Activated CD4-positive, alpha-beta T cell treated with anti-CD3 and anti-CD28 coated beads, Interleukin-2, amount 50 U/mL, for 1 hour (primary cell): ENCODE measurements at places on chromosomes 1 and 21.

DNA sequence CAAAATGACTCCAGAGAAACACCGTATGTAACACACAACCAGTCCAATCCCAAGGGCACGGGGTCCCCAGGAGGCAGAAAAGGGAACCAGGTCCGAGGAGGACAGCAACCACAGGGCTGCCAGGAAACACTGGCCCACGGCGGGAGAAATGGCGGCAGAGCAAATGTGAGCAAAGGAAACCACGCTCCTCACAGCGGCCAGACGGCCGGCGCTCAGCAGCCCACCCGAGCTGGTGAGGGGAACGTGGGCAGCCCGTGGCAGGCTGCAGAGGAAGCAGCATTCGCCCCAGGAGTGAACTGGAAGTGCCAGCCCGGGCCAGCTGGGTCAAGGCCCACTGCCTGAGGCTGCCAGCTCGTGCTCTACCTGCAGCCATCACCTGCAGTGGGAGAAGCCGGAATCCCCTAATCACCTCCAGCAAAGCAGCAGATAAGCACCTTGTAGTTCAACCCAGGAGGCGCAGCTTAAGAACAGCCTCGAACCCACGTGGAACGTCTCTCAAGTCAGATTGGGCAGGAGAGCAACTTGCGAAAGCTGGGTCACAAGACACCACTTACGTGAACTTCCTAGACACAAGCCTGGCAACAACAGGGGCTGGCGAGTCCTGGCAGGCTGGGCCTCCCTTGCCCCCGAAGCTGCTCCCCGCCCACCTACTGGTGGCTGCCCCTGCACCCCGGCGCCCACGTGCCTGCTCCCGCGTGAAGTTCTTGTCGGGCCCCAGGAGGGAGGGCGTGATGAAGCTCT lies 6.7 kb downstream of the SLC19A1 start:
- no peak for DNase-seq

DNA sequence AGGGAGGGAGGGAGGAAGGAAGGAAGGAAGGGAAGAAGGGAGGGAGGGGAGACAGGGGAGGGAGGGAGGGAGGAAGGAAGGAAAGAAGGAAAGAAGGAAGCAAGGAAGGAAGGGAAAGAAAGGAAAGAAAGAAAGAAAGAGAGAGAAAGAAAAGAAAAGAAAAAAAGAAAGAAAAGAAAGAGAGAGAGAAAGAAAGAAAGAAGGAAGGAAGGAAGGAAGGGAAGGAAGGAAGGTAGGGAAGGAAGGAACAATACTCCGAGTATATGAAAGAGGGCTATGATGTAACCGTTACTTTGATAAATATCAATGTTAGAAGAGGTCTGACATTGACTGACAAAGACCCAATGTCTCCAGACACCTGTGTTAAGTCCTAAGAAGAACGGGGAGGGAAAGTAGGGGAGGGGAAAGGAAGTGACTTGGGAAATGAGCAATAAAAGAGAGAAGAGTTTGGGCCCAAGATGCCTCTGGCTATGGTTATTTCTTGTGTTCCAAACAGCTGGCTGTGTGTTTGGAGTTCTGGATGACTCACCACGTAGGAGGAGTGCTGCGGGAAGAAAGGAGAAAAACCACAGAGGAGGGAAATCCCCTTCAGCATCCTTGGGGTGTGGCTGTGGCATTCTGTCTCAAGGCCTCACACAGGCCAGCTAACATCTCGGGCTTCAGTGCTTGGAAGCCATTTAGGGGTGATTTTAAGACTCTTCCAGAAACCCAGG lies 37.0 kb upstream of the RXRG start:
- DNase-seq: no peak

DNA sequence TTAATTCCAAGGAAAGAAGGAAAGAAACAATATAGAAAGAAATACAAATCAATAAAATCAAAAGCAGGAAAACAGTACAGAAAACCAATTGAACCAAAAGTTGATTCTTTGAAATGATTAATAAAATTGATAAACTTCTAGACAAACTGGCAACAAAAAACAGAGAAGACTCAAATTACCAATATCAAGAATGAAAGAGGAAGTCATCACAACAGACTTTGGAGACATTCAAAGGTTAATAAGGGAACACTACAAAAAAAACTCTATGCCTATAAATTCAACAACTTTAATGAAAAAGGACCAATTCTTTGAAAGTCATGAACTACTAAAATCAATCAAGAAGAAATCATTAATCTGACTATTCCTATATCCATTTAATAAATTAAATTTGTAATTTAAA lies 329.3 kb upstream of the NR5A2 start:
- no peak for DNase-seq

DNA sequence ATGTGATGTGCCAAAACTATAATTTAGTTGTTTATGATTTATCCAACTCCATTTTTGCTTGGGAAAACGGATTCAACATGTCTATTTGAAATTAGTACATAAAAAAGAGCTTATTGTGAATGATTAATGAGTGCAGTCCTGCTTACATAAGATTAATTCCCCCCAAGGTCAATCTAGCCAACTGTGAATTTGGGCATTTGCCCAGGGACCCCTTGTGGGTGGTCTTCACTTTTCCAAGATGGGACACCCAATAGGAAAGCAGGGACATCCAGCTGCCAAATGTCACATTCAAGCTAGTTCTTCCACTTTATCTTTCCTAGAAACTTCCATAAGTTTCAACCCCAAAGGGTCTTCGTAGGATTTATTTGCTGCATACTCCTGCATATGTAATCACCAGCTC lies 362.4 kb upstream of the PKN2 start:
- DNase-seq: no peak

GRCh38 chr1:169163059-169163458 lies 56.6 kb downstream of the ATP1B1 start:
- DNase-seq: no peak

DNA sequence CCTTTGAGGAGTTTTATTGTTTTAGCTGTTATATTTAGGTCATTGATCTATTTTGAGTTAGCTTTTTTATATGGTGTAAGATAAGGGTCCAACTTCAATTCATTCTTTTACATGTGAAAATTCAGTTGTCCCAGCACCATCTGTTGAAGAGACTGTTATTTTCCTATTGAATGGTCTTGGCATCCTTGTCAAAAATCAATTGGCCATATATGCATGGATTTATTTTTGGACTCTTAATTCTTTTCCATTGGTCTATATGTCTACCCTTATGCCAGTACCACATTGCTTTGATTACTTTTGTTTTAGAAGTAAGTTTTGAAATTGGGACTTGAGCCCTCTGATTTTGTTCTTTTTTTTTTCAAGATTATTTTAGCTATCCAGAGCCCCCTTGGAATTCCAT lies 35.8 kb upstream of the HUNK start:
- no peak for DNase-seq

DNA sequence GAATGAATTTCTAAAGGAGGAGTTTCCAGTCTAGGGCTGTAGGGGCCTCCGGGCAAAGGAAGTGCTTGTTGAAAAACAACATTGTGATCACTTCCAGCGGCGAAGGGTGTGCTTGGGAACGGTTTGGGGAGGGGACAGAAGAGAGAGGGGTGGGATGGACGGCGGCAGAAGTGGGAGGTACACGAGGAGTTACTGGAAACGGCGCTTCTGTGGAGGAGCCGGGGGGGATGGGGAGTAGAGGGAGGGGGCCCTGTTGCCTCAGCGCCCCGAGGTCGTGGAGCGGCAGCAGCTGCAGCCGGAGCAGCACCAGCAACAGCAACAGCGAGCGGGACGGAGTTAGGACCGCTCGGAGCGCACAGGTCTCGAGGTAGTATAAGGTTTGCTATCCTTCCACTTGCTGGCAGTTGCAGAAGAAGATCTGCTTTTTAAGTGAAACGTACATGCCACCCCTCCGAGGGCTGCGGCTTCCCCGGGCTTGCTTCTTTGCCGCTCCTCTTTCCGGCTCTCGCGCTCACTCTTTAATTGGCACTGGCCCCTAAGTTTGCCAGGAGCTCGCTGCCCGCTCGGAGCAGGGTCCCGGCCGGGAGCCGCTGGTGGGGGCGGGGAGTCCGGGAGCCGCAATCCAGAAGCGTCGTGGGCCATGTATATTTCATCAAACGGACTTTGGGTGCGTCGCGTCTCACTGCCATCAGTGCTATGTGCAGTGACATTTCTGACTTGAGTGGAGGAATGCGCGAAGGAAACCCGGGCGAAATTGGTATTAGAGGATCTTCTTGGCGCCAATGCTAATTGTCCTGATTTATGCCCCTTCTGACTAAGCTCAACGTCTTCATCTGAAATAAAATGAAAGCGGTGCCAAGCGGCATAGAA lies 771 bp upstream of the NTNG1 start:
- DNase-seq: no peak

DNA sequence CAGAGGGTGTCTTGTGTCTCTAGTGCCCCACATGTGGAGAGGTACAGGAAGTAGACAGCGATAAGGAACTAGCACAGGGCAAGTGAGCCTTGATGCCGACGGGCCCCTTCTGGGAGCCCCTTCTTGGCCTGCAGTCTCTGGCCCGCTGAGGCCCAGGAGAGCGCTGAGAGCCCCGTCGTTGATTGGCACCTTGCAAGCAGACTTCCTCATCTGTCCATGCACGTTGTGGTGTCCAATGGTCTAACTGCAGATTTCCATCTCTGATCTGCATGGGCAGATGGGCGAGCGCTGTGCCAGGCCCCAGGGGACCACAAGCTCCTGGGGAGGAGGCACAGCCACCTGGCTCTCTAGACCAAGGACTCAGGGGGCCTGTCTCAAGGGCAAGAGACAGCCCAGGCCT lies 32.4 kb downstream of the PLEKHA6 start:
- no peak for DNase-seq

DNA sequence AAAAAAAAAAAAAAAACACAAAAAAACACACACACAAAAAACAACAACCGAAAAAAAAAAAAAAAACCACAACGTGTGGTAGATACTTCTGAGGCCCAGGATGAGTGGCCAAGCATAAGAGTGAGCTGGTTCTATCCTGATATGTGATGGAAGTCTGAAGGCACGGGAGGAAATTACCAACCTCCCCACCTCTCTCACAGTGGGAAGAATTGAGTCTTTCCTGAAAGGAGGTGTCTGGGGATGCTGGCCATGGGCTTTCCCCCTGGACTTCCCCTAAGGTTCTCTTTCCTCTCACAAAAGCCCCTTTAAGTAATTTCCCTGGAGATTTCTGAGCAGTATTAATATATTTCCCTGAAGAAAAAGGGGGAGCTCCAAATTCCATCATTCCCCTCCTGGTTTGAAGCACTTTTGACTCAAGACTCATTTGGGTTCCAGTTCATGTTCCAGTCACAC lies 5.2 kb downstream of the TMCC2 start:
- no peak for DNase-seq

DNA sequence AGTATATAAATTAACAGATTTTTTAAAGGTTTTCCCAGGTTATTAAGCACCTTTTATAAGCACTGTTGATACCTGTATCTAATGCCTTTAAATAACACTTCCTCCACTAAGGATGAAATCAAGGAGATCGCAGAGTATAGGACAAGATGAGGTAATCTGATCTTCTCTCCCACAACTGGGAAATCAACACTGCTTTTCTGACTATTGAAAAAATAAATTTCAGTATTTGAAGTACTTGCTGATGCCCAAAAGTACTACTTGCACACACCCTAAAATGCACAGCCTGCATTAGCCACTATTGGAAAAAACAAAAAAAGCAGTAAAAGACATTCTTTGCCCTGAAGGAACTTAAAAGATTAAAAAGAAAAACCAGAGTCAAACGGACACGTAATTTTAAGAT lies 48.6 kb downstream of the PUM1 start:
- no peak for DNase-seq

GRCh38 chr1:50986653-50987052 lies 16.6 kb downstream of the CDKN2C start:
- no peak for DNase-seq

DNA sequence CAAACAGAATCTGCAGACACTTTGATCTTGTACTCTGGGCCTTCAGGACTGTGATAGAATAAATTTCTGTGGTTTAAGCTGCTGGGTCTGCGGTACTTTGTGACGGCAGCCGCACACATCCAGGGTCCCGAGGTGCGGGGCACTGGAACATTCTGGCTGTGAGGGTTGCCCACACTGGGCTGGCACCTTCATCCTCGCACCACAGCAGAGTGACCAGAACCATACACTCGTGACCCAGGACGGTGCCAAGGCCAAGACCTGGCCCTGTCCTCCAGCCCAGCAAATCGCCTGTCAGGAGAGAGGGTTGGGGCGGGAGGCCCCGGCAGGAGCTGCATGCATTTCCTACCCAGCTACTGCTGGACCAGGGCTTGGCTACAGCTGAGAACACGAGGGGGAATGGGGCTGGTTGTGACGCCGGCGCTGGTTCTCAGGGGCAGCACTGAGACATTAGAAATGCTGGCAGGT lies 2.6 kb upstream of the FTCD start:
- no peak for DNase-seq

DNA sequence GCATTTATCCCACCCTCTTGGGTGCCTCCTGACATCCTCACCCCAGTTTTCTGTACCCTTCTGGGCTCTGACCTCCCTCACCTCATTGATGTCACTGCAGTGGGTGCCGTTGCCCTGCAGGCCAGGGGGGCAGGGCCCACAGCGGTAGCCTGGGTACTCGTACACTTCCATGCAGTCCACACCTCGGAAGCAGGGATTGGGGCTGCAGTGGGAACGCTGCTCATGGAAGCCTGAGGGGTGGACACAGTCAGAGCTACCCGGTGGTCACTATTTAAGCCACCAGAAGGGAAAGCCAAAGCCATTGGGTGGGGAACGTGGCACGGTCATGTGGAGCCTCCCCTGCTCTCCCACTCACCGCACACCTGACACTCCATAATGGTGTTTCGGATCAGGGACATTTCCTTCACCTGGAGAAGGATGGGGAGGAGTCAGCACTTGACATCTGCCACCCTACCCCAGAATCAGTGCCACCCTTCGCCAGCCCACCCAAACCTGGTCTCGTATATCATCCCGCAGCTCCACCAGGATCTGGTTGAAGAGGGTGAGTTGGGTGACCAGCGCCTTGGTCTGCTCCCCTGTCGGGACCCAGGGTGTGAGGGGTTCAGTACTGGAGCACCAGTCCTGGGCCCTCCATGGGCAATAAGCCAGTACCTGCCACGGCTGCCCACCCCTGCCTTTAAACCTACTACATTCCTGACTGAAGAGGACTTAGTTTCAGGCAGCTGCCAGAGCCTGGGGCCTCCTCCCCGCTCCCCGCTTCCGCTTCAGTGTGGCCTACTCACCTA lies 4.8 kb downstream of the THBS3 start:
- no peak for DNase-seq

- no peak for DNase-seq
Measured at GRCh38 chr1:95237981-95238703, 4.1 kb downstream of the RWDD3 start.

DNA sequence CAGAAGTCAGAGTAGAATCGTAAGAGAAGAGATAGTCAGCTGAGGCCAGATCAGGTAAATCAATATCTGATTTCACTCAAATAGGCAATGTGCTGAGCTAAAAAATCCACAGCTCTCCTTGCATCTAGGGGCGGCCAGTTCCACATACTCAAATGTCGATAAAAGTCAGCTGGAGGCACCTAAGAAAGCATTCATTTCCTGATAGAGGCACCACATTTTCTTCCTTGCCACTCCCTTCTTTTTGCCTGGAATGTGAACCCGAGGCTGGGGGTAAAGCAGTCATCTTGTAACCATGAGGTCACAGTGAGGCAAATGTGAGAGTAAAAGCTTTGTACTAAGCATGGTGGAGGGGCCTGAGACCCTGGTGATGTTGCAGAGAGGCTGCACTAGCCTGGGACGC lies 24.2 kb upstream of the CTPS1 start:
- no peak for DNase-seq

- DNase-seq: no peak
Measured at GRCh38 chr1:53708687-53709086, 30.3 kb downstream of the GLIS1 start.
